Activated naive CD4-positive, alpha-beta T cell (primary cell): ENCODE measurements at places on chromosomes 7 and 10.

- no peak for DNase-seq
Observed at GRCh38 chr10:132164761-132165278, 21.9 kb upstream of the DPYSL4 start.

GRCh38 chr7:52352013-52352981 lies 683.1 kb upstream of the POM121L12 start:
- DNase-seq: no peak

DNA sequence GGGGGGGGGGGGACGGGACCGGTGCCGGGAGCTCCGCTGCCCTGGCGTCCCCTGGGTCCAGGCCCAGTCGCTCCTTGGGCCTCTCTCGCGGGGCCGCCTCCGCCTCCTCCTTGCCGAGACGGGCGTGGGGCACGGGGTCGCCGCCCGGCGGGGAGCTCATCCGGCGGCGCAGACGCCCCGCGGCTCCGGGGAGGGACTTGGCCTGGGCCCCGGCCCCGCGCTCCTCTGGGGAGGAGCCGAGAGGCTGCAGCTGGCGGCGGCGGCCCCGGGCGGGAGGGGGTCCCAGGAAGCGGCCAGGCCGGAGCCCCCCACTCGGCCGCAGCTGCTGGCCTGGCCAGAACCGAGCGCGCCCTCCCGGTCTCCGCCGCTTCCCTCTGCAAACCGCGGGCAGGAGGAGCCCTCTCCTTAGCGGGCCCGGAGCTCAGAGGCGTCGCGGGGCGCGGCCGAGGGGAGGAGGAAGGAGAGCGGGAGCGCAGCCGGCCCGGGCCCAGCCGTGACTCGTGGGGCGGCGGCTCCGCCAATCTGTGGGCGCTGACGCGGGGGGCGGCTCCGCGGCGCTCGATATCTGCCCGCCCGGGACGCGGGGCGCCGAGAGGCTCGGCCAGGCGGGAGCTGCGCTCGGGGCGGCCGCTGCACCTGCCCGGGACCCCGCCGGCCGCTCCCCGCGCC lies at the start of gene FAM20C:
Gene FAM20C, plus strand, starts transcription at position 591 of the 669 bp plus-strand sequence. CDS start 629 bp downstream, outside the sequence.
- no peak for DNase-seq

- no peak for DNase-seq
Observed at GRCh38 chr7:117188376-117188775, 134.5 kb downstream of the WNT2 start.

- DNase-seq: no peak
Observed at GRCh38 chr10:127406018-127406550, 143.0 kb upstream of the NPS start.
